ENCODE measurements at places on chromosomes 2 and 18.

DNA sequence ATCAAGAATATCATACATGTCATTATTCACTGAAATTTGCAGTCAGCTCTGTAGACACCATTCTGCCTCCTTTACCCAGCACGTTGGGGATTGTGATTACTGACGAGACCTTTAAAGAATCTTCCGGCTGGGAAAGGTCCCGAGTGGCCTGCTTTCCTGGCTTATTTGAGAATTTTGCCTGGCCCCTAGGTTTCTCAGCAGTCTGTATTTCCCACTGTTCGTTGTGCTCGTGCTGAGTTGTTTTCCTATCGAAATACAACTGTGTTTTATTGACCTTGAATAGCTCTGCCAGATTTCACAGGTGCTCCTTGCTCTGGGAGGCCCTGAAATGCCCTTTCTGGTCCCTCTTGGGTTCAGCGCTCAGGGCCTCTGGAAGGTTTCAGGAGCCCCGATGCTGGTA lies 94.9 kb downstream of the AGAP1 start:
- no peak for DNase-seq

DNA sequence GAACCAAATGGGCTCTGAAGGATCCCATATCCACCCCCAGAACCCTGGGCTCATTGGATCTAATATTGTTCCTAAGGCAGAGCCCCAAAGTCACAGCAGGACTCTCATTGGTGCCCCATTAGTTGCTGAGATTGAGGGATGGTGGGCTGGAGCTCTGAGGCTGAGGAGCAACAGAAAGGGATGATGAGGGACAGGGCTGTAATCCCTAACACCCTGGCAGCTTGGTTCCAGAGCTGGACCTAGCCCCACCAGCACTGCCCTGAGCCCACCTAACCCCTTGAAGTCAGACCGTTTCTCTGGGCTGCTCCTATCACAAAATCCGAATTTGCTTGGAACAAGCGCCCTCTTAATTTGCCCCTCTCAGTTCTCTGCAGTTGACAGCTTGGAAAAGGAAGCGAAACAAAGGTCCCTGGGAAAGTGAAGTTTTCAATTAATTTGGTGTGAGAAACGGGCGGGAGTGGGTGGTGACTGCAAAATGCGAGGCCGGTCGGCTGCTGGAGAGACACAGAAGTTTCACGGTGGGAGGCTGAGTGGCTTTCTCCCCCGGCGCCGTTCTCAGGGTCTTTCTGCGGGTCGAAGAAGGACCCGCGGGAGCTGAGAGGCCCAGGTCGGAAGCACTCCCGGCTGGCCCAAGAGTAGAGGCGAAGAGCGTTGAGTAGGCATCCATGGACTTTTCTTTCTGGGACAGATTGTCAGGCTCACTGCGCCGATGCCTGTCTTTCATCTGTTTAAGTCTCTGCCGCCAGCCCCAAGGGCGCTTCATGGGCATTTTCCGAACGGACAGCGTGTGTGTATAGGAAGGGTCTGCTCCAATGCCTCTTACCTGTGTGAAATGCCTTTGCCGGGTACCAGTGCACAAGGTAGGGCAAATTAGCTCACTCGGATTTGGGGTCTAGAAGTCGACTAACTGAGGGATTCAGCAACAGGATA lies 927 bp upstream of the HOXD13 start:
- no peak for DNase-seq

GRCh38 chr2:112959109-112959812 lies 18.5 kb upstream of the IL36G start:
- no peak for DNase-seq

- no peak for DNase-seq
Measured at GRCh38 chr2:108316461-108317258, 28.0 kb downstream of the SULT1C2 start.

DNA sequence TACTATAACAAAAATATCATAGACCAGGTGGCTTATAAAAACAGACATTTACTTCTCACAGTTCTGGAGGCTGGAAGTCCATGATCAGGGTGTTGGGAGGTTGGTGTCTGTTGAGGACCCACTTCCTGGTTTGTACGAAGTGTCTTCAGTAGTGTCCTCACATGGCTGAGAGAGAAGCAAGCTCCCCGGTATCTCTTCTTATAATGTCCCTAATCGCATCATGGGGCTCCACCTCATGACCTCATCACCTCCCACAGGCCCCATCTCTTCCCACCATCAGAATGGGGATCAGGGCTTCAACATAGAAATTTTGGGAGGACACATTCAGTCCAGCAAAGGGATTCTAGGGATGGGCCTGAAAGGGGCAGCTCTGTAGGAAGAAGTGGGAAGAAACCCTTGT lies 4.8 kb upstream of the NIFK start:
- DNase-seq: no peak

DNA sequence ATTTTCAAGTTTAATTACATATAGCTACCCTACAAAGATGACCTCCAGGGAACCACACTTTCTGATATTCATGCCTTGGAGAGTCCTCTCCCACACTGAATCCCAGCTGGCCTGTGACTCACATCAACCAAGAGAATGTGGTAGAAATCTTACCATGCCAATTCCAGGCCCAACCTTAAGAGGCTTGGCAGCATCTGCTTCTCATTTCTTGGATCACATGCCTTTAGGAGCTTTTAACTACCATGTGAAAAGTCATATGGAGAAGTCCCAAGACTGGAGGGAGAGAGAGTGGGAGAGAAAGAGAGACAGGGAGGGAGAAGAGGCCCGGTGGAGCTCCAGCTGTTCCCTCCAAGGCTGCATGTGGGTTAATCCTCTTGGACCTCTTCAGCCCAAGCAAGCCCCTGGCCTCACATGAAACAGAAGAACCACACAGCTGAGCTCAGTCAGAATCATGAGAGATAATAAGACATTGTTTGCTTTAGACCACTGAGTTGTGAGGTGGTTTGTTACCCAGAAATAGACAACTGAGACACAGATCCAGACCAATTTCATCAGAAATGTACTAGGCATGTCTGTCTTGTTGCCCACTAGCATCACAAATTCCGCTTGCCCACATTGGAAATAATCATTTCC lies 190.7 kb downstream of the MTCL1 start:
- DNase-seq: no peak

- no peak for DNase-seq
Measured at GRCh38 chr2:61671561-61672315, 133.6 kb upstream of the XPO1 start.

GRCh38 chr2:203533676-203534591 lies 1.2 kb downstream of the RAPH1 start:
- DNase-seq: no peak

DNA sequence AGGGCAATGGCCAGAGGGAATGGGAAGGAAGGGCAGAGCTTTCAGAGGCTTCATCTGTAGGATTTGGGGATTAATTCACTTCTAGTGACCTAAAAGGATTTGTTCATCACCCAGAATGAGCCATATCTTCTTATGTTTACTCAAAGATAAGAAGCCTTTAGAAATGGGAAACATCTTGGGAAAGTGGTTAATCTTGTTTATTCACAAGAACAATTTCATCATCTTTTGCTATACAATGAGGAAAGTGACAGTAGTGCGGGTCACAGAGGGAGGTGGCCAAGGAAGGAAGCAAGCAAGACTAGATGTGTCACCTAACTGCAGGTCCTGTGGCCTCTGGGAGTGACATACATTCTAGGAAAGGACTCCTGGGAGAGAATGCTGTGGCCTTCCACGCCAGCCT lies 140.4 kb upstream of the ALPP start:
- no peak for DNase-seq

GRCh38 chr18:79883461-79884293 lies 67.8 kb downstream of the SLC66A2 start:
- no peak for DNase-seq

GRCh38 chr2:35803126-35803525 lies 552.5 kb upstream of the CRIM1 start:
- DNase-seq: no peak

- no peak for DNase-seq
Measured at GRCh38 chr18:76488190-76488589, 6.9 kb downstream of the ZNF516 start.

DNA sequence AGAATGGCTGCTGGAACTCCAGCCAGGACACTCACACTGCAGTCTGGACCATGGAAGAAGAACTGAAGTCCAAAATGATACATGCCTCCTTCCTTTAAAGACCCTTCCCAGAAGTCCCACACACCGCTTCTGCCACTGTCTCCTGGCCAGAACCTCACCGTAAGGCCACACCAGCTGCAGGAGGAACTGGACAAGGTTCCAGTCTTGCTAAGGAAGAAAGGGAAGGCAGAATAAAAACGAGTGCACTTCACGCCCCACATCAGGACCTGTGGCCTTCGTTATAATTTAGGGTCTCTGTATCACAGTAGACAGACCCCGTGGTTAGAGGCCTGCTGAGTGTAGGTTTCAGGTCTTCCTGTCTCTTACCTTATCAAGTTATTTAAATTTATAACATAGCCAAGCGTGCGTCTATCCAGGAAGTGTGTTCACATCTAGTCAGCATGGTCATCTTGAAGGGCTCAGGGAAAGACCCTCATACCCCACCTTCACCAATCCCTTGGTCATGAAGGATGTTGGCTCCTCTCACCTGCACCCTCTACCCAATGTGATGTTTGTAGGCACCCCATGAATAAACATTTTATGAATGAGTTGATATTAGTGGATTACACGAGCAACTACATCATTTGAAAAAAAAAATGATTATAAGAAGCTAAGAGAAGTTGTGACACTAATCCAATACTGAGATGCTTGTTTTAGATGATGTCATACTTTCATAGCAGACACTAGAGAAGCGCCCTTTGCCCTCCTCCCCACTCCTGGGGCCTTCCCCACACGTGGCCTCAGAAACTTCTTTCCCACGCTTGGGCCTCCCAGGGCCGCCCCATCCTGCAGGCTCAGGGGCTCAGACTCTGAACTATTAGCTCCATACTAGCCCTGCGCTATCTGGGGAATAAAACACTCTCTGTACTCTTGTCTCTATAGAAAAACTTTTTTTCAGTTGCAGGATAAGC lies 157.6 kb downstream of the FAM210A start:
- DNase-seq: no peak

DNA sequence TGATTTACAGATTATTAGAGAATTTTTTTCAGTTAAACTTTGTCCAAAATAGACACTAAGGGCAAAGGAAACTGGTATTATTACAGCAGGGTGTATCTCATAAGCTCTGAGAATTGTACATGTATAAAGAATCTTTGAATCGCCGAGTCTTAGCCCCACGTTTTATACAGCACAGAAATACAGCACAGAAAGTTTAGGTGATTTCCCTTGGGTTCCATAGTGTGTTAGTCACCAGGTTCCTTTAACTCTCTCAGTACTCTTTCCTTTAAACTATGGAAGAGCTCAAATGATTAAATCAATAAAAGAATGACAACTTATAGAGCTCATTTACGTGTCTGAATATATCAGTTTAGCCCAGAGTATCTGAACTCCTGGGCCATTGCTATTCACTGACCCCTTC lies 256.8 kb downstream of the NEDD4L start:
- no peak for DNase-seq

DNA sequence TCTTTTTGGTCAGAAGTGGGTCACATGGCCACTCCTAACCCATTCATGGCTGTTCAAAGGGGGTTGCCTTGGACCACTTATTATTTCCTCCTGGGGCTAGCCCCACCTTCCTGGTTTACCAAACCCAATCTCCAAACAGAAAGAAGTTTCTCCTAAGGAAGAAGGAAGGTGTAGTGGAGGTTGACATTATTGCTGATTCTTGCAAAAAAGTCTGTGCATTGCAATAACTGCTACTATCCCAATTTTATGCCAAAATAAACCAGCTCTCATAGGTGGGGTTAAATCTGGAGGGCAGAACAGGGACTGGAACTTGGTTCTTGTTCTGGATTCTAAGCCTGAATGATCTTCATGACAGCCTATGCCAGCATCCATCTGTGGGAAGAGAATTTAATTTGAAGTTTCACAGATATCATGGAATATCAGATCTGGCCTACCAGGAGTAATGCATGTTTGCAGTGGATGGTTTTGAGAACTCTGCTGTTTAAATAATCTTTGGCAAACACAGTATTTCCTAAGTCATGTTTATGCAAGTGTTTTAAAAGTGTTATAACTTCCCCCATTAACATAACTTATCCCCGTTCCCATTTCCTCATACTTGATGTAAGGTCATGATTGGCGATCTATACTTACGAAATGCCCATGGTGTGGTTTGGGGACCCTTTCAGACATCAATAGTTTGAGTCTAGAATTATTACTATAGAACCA lies 11.9 kb downstream of the ANXA4 start:
- no peak for DNase-seq

DNA sequence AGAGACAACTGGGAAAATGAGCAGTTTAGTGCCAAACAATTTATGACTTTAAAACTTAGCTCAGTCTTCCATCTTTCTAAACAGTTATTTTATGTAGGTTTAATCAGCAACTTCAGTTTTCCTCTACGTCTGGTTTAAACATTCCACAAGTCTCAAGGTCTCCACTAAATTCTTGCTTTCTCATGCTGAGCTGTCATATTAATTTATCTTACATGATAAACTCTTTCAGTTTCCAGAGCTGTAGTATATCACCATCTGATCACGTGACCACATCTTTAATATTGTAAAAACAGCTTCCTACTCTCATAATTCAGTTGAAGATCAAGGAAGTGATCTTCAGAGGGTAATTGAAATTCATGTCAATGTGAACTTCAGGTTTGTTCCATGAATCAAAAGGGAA lies 158.6 kb downstream of the ZNF804A start:
- no peak for DNase-seq

GRCh38 chr2:234496835-234497593 lies at the start of gene ARL4C:
Gene ARL4C, minus strand, starts transcription at chr2:234497081. Its CDS starts 495 bp downstream, at chr2:234496586.
- no peak for DNase-seq

DNA sequence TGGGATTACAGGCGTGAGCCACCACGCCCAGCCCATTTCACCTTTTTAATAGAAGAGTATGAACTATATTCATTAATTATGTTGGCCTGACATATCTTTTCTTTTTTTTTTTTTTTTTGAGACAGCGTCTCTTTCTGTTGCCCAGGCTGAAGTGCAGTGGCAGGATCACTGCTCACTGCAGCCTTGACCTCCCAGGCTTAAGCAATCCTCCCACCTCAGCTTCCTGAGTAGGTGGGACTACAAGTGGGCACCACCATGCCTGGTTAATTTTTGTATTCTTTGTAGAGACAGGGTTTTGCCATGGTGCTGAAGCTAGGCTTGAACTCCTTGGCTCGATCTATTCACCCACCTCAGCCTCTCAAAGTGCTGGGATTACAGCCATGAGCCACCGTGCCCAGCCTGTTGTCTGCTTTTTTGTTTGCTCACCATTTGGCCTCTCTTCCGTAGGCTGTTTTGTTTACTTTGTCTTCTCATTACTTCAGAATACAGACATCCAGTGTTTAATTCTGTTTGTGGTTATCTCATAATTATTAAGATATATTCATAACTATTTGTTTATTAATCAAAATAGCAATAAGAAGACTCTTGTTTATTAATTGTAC lies 16.3 kb upstream of the CDH2 start:
- DNase-seq: no peak

DNA sequence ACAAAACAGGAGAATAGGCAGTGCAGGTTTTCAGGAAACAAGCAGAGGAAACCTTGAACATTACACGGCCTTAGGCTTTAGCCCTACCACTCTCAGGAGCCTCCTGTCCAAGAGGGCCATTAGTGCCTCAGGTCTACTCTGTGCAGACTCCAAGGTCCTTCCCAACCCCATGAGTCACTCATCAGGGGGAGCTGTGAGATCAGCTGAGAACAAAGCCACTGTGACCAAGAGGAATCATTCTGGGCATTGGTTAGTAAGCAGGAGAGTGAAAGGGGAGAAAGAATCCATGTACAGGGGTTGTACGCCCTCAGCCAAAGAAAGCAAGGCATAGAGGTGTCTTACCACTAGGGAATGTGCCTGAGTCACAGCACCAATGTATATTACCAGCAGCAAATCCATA lies 680.3 kb downstream of the DPP10 start:
- no peak for DNase-seq
